ENCODE measurements at places on chromosomes 4 and X. TPM values are rescaled to one million over a fixed set of nuclear protein-coding genes. Genes with fewer than 3 reads are reported as not detected.

ARSJ gene
- not detected for total RNA-seq

SMIM31 gene
- total RNA-seq = not detected

MBNL3 gene
- 50.4 TPM for total RNA-seq

TDO2 gene
- not detected for total RNA-seq

PRSS12 gene
- total RNA-seq = not detected

ZNF157 gene
- 0.42 TPM for total RNA-seq

SCLT1 gene
- 32.8 TPM for total RNA-seq

PNMA6F gene
- total RNA-seq = not detected

CSAG2 gene
- not detected for total RNA-seq

TCEAL5 gene
- total RNA-seq = not detected

ZAR1 gene
- not detected for total RNA-seq

NWD2 gene
- not detected for total RNA-seq

DNA sequence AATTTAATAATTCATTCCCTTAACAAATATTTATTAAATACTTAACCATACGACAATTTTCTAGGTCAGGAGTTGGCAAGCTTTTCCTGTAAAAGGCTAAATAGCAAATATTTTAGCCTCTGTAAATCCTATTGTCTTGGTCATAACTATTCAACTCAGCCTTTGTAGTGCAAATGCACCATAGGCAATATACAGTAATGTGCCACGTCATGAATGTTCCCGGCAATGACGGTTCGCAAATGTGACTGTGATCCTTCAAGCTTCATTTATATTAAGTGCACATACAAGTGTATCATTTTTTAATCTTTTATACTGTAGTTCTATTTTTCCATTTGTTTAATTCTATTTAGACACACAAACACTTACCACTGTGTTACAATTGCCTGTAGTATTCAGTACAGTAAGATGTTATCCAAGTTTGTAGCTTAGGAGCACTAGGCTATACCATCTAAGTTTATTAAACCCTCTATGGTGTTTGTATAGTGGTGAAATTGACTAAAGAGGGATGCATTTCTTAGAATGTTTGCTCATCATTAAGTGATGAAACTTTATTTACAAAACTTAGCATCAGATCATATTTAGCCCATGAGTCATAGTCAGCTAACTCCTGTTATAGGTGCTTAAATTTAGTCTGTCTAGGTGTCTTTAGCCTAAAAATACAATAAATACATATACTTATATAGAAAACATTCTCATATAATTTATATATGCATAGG, 553.6 kb downstream of the STPG2 start:
- DNase-seq = no peak
- H3K4me3 ChIP-seq = no peak overlapping the region
- H3K36me3 ChIP-seq = no peaks in the 10 kb centered on the region
- H3K27ac ChIP-seq = no peak overlapping the region

DNA sequence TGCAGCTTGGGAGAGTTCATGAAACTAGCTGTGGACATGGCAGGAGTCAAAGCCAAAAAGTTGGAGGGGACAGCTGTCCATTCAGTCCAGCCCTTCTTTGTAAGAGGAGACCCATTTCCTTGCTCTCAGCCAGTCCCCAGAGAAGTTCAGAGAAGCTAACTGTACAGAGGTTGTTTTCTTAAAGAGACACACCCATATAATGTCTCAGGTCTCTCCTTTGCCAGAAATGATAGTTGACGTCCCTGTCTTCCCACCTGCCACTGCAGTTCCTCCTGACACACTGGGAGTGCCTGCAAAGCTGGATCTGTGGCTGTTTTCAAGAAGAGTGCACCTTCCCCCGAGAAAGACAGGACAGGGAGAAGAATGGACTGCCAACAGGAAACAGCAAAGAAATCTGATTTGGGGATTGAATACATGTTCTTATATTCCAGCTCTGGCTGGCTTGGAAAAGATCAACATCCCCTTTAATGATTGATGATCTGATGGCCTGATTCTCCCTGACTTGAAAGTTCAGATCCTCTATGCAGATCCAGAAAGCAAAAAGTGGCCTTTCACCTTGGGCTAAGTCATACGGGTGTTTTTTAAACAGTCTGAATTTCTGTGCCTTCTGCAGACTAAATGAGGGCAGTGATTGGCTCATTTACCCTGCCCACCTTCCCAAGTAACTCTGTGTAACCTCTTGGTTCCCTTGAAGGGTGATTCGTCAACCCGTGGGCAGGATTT, 87.2 kb downstream of the MAOA start:
- H3K36me3 ChIP-seq = no peaks in the 10 kb centered on the region
- no peak for DNase-seq
- no peak overlapping the region for H3K27ac ChIP-seq
- H3K4me1 ChIP-seq = no peaks in the 10 kb centered on the region
- H3K4me3 ChIP-seq = no peak overlapping the region

GRCh38 chrX:107850422-107850765, 24.7 kb downstream of the MID2 start:
- no peak for DNase-seq
- no peak overlapping the region for H3K4me3 ChIP-seq
- H3K27ac ChIP-seq = no peak overlapping the region
- no peaks in the 10 kb centered on the region for H3K36me3 ChIP-seq
- H3K27me3 ChIP-seq = no peaks in the 10 kb centered on the region

DNA sequence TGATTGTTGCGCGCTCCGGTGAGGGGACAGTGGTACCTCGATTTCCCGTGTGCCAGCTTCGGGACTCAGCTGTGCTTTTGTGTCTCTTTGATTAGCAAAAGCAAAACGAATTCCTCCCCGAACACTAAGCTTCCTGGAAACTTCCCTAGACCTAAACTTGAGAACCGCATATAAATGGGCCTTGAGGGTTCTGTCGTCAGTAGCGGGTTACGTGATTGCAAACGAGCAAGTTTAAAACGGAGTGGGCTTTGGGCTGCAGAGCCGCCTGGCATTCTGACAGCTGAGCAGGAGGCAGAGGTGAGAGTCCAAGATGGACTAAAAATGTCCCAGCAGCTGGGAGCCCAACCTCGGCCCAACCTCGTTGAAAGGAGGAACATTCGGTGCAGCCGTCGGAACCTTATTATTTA, 1.2 kb upstream of the TAPT1 start:
- peaks cover 29% of the 10 kb centered on the region for H3K36me3 ChIP-seq
- peaks cover 50% of the 10 kb centered on the region for H3K4me1 ChIP-seq
- peak; percentile 19 for DNase-seq
- no peaks in the 10 kb centered on the region for H3K27me3 ChIP-seq

DNA sequence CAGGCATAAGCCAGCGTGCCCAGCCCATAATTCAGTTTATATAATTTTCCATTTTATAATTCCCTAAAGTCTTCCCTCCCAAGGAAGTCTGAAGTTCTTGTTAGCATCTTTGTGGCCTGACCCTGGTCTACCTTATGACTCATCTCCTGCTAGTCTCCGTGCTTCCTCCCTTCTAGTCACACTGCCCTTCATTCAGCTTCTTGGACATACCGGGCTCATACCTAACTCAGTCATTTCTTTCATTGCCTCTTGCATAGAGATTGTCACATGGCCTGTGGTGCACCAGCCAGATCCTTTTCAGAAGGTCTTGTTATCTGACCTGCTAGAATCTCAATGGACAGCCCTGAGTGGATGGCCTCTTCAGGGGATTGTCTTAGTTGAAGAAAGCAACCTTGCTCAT, 22.8 kb upstream of the MAML3 start:
- H3K27ac ChIP-seq = no peak overlapping the region
- H3K4me1 ChIP-seq = peaks cover 4% of the 10 kb centered on the region
- no peak overlapping the region for H3K4me3 ChIP-seq
- H3K27me3 ChIP-seq = peaks cover 13% of the 10 kb centered on the region
- DNase-seq = no peak

GRCh38 chr4:134027931-134028330, 173.7 kb downstream of the PABPC4L start:
- no peaks in the 10 kb centered on the region for H3K27me3 ChIP-seq
- DNase-seq = no peak
- no peaks in the 10 kb centered on the region for H3K36me3 ChIP-seq
- no peaks in the 10 kb centered on the region for H3K4me1 ChIP-seq
- no peak overlapping the region for H3K27ac ChIP-seq
- H3K4me3 ChIP-seq = no peak overlapping the region

GRCh38 chr4:153099391-153100140, 104.7 kb upstream of the TRIM2 start:
- no peak overlapping the region for H3K27ac ChIP-seq
- no peak for DNase-seq
- H3K27me3 ChIP-seq = peaks cover 44% of the 10 kb centered on the region
- no peak overlapping the region for H3K4me3 ChIP-seq

GRCh38 chrX:152220606-152221005, 82.2 kb upstream of the MAGEA10 start:
- H3K4me1 ChIP-seq = no peaks in the 10 kb centered on the region
- H3K4me3 ChIP-seq = no peak overlapping the region
- H3K27ac ChIP-seq = no peak overlapping the region
- no peak for DNase-seq

GRCh38 chr4:113057891-113058290, 8.4 kb downstream of the ANK2 start:
- no peak overlapping the region for H3K4me3 ChIP-seq
- H3K27ac ChIP-seq = no peak overlapping the region
- H3K36me3 ChIP-seq = no peaks in the 10 kb centered on the region
- H3K27me3 ChIP-seq = no peaks in the 10 kb centered on the region

DNA sequence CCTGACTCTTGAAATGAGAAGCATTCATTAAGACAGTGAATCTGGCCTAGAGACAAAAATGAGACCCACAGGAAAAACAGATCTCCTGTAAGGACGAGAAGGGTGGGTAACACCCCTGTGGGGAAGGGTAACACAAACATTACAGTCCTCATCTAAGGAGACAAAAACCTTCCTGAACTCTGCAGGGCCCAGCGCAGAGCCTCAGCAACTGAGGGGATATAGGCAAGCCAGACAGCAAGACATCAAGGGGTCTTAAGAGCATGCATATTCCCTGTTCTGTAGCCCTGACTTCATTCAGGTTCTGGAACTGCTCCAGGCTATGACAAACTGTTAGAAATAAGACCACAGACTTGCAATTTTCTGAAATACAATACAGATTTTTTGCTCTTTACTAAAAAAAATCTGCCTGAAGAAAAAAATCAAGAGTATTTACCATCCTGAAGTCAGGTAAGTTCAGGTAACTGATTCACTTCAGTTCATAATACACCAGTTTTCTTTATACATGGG, 15.5 kb downstream of the COX18 start:
- no peak for DNase-seq
- peaks cover 6% of the 10 kb centered on the region for H3K4me1 ChIP-seq
- no peak overlapping the region for H3K4me3 ChIP-seq

DNA sequence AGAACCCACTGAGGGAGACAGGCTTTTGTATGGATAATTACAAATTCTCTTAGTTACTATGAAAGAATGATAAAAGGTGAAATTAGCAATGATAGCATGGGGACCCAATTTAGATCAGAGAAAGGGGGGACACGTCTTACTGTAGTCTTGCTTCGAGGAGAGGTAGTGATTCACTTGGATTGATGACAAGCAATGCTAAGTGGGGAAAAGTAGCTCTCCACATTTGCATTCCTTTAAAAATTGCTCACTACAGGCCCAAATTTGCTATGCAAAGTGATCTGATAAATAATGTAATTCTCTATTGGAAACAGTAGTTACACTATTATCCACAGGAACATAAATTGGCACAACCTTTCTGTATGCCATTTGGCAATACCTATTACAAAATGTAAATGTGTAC, 42.5 kb upstream of the MAP3K15 start:
- no peak overlapping the region for H3K27ac ChIP-seq
- no peaks in the 10 kb centered on the region for H3K27me3 ChIP-seq
- no peak overlapping the region for H3K4me3 ChIP-seq
- H3K4me1 ChIP-seq = peaks cover 14% of the 10 kb centered on the region
- no peak for DNase-seq
- H3K36me3 ChIP-seq = no peaks in the 10 kb centered on the region

DNA sequence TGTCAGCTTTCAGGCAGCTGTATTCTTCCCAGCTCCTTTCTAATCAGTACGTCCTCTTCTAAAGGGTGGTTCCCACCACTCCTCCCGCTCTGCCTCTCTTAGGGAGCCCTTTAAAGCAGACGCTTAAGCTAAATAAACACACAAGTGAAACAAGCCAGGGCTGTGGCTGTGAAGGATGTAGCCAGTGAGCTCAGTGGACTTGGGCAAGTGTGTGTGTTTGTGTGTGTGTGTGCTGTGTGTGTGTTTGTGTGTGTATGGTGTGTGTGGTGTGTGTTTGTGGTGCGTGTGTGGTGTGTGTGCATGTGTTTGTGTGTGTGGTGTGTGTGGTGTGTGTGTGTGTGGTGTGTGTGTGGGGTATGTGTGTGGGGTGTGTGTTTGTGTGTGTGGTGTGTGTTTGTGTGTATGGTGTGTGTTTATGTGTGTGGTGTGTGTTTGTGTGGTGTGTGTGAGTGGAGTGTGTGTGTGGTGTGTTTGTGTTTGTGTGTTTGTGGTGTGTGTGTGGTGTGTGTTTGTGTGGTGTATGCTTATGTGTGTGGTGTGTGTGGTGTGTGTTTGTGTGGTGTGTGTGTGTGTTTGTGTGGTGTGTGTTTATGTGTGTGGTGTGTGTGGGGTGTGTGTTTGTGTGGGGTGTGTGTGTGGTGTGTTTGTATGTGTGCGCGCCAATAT, 283.3 kb downstream of the PTTG2 start:
- no peaks in the 10 kb centered on the region for H3K27me3 ChIP-seq
- peak overlapping the region; percentile 85 for H3K27ac ChIP-seq
- no peak overlapping the region for H3K4me3 ChIP-seq
- no peaks in the 10 kb centered on the region for H3K36me3 ChIP-seq

DNA sequence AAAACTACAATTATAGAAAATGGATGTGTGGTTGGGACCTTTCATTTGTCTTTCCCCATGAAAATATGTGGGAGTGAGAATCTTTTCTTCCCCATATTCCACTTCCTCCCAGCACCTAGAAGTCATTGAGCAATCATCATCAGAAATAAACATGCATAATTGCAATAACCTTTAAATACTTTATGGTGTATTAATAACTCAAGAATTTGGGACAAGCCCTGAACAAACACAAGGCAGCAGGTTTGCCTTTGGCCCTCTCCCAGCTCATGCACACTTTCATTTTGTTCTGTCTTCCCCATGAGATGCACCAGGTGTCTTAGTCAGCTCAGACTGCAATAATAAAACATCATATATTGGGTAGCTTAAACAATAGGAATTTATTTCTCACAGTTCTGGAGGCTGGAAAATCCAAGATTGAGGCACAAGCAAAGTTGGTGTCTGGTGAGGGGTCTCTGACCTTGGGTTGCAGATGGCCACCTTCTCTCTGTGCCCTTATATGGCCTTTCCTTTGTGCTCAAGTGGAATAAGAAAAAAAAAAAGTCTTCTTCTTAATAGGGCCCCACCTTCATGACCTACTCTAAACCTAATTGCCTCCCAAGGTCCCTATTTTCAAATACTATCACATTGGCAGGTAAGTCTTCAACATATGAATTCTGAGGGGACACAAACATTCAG, 34.7 kb upstream of the TMEM184C start:
- no peaks in the 10 kb centered on the region for H3K36me3 ChIP-seq
- H3K27ac ChIP-seq = no peak overlapping the region
- peaks cover 13% of the 10 kb centered on the region for H3K27me3 ChIP-seq
- DNase-seq = no peak
- H3K4me1 ChIP-seq = no peaks in the 10 kb centered on the region
- H3K4me3 ChIP-seq = no peak overlapping the region

GRCh38 chr4:75004755-75005668, 72.1 kb downstream of the PARM1 start:
- H3K4me3 ChIP-seq = no peak overlapping the region
- H3K4me1 ChIP-seq = no peaks in the 10 kb centered on the region
- no peaks in the 10 kb centered on the region for H3K27me3 ChIP-seq
- no peak overlapping the region for H3K27ac ChIP-seq
- no peaks in the 10 kb centered on the region for H3K36me3 ChIP-seq
